ENCODE measurements at places on chromosomes 13 and 19. TPM values are rescaled to one million over a fixed set of nuclear protein-coding genes. Genes with fewer than 3 reads are reported as not detected.

DNA sequence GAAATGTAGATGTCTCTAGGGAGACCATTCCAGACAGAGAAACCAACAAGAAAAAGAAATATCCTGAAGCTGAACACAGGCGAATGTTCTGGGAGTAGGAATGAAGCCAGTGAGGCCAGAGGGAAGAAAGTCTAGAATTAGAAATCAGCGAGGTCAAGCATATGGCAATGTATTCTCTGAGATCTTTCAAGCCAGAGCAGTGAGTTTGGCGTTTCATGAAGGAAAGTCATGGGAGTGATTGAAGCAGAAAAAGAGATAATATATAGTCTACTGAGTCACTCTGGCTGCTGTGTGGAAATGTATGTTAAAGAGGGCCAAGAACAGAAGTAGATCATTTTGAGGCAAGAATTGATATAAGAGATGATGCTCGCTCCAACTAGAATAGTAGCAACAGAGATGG lies 576.0 kb downstream of the PCDH17 start:
- DNase-seq, result no peak

Gene ZNF540
- total RNA-seq, result not detected

Gene C19orf73
- total RNA-seq, result 4.3 TPM

- no peak for DNase-seq
Measured at GRCh38 chr13:102260256-102260655, 141.6 kb downstream of the FGF14 start.

Gene IRGC
- total RNA-seq, result not detected

GRCh38 chr13:26503826-26504594 lies 53.5 kb upstream of the WASF3 start:
- DNase-seq, result no peak
